ENCODE measurements at places on chromosomes 11 and 22. TPM values are rescaled to one million over a fixed set of nuclear protein-coding genes. Genes with fewer than 3 reads are reported as not detected.
A peak's percentile ranks its signal among the peaks of the same experiment; 100 is the strongest.

The OR52N4 gene
- total RNA-seq, result not detected

DNA sequence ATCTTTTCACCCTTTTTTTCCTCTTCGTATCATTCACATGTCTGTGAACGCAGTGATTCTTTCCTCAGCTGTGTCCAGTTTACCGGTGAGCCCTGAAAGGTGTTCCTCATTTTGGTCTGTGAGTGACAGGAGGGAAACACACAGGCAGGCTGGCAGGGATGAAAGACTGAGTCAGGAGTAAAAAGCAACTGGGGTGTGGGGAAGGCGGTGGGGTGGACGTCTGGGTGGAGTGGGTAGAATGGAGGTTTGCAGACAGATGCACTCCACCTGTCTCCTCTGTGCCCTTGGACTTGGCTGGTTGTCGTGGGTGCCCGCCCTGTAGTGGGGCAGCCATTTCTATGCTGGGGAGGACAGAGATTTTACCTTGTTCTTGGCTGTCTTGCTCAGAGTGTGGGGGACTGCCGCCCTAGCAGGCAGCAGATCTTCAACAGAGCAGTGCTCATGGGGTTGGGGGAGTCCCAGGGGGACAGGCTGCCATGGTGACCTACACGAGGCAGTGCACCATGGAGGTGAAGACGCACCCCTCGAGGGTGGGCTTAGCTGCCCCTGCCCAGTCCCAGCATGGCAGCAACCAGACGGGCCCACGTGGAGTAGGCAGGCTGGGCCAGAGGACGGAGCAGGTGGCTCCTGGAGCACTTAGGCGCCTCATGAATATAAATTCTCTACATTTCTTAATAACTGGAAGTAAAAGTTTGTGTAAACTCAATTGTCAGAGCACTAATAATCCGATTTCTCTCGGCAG lies 603.7 kb downstream of the TBC1D22A start:
- peaks cover 8% of the 10 kb centered on the region for H3K27me3 ChIP-seq
- peak; percentile 20 for DNase-seq
- H3K4me1 ChIP-seq, result no peaks in the 10 kb centered on the region
- no peaks in the 10 kb centered on the region for H3K36me3 ChIP-seq
- H3K4me3 ChIP-seq, result no peak overlapping the region
- H3K27ac ChIP-seq, result no peak overlapping the region

GRCh38 chr11:123268156-123268555 lies 73.1 kb upstream of the CLMP start:
- H3K4me1 ChIP-seq, result no peaks in the 10 kb centered on the region
- no peak overlapping the region for H3K4me3 ChIP-seq
- H3K27ac ChIP-seq, result no peak overlapping the region
- DNase-seq, result no peak

GRCh38 chr11:86047275-86047991 lies 21.5 kb downstream of the PICALM start:
- no peaks in the 10 kb centered on the region for H3K36me3 ChIP-seq
- H3K27me3 ChIP-seq, result no peaks in the 10 kb centered on the region
- H3K27ac ChIP-seq, result no peak overlapping the region
- DNase-seq, result no peak
- H3K4me1 ChIP-seq, result peaks cover 96% of the 10 kb centered on the region

DNA sequence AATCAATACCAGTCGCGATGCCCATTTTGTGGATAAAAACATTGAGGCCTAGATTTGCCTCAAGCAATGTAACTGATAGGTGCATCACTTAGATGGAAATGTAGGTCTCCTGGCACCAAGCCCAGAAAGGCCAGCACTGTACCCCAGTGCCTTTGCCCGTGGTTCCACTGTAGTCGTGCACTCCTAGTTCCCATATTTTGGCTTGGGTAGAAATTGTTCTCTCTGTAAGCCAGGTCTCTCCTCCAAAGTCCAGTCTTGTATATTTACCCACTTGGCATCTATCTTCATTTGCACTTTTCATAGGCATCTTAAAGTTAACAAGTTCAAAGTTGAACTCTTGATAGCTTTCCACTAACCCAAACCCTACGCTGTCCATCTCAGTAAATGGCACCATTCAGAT lies 41.6 kb upstream of the DMC1 start:
- H3K36me3 ChIP-seq, result no peaks in the 10 kb centered on the region
- no peak overlapping the region for H3K27ac ChIP-seq
- no peak overlapping the region for H3K4me3 ChIP-seq
- no peaks in the 10 kb centered on the region for H3K27me3 ChIP-seq
- H3K4me1 ChIP-seq, result no peaks in the 10 kb centered on the region

GRCh38 chr22:46789992-46790391 lies 27.5 kb downstream of the TBC1D22A start:
- H3K27me3 ChIP-seq, result no peaks in the 10 kb centered on the region
- peaks cover 26% of the 10 kb centered on the region for H3K36me3 ChIP-seq
- peak overlapping the region; percentile 73 for H3K27ac ChIP-seq
- DNase-seq, result no peak
- H3K4me1 ChIP-seq, result peaks cover 29% of the 10 kb centered on the region

DNA sequence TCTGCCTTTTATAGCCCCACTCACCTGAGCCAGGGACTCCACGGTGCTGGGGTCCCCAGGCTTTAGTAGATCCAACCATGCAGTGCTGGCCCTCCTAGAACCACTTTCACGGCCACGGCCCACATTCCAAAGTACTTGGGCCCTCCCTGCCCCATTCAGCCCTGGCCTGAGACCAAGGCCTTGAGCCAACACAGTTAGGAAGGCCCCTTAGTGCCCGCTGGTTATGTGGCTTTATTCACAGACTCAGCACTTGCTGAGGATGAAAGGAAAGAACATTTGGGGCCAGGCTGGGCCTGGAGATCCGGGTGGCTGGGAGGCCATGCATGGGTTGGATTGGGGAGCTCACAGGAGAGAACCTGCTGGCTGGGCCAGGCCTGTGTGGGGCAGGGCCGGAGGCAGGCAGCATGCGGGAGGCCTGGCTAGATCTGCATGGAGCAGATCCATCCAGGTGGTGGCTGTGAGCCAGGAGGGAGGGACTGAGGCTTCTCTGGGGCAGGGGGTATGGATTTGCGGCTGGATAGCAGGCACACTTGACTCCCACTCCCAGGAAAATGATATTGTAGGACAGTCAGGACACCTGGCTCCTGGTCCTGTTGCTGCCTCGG lies 12.6 kb downstream of the CHRM1 start:
- peak; percentile 54 for DNase-seq
- H3K4me3 ChIP-seq, result no peak overlapping the region
- H3K36me3 ChIP-seq, result no peaks in the 10 kb centered on the region
- peaks cover 18% of the 10 kb centered on the region for H3K4me1 ChIP-seq
- H3K27ac ChIP-seq, result peak overlapping the region; percentile 70

DNA sequence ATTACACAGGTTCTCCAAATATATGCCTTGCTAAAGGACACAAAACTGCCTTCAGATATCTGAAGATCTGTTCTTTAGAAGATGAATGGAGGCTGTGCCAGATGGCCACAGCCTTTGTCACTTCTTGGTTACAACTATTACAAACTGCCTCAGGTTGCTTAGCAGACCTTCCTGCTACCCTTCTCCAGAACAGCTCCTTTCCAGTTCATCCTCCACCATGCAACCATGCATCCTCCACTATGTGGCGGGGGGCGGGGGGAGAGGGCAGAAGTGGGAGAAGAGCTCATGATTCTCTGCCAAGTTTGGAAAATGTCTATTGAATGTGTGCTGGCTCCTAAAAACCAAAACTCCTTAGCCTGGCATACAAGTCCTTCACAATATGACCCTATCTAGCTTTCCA lies 267.5 kb downstream of the TTC28 start:
- no peak overlapping the region for H3K4me3 ChIP-seq
- no peaks in the 10 kb centered on the region for H3K27me3 ChIP-seq
- H3K27ac ChIP-seq, result no peak overlapping the region
- DNase-seq, result no peak
- no peaks in the 10 kb centered on the region for H3K36me3 ChIP-seq
- no peaks in the 10 kb centered on the region for H3K4me1 ChIP-seq

GRCh38 chr11:79860336-79860735 lies 419.5 kb upstream of the TENM4 start:
- H3K36me3 ChIP-seq, result no peaks in the 10 kb centered on the region
- H3K27me3 ChIP-seq, result no peaks in the 10 kb centered on the region
- H3K27ac ChIP-seq, result no peak overlapping the region
- H3K4me1 ChIP-seq, result no peaks in the 10 kb centered on the region

- no peaks in the 10 kb centered on the region for H3K36me3 ChIP-seq
- H3K4me1 ChIP-seq, result peaks cover 3% of the 10 kb centered on the region
- no peak for DNase-seq
- no peaks in the 10 kb centered on the region for H3K27me3 ChIP-seq
- H3K4me3 ChIP-seq, result no peak overlapping the region
- no peak overlapping the region for H3K27ac ChIP-seq
These were observed 20.4 kb upstream of the LRRC55 start for GRCh38 chr11:57161351-57161750.

- peaks cover 100% of the 10 kb centered on the region for H3K36me3 ChIP-seq
- no peaks in the 10 kb centered on the region for H3K4me1 ChIP-seq
- DNase-seq, result no peak
- H3K27me3 ChIP-seq, result no peaks in the 10 kb centered on the region
- no peak overlapping the region for H3K4me3 ChIP-seq
- peak overlapping the region; percentile 3 for H3K27ac ChIP-seq
These were observed 8.5 kb downstream of the EIF3D start for GRCh38 chr22:36520423-36520822.

The MS4A2 gene
- 7.4 TPM for total RNA-seq

The C22orf23 gene
- total RNA-seq, result not detected

The SCGB1C1 gene
- total RNA-seq, result not detected

DNA sequence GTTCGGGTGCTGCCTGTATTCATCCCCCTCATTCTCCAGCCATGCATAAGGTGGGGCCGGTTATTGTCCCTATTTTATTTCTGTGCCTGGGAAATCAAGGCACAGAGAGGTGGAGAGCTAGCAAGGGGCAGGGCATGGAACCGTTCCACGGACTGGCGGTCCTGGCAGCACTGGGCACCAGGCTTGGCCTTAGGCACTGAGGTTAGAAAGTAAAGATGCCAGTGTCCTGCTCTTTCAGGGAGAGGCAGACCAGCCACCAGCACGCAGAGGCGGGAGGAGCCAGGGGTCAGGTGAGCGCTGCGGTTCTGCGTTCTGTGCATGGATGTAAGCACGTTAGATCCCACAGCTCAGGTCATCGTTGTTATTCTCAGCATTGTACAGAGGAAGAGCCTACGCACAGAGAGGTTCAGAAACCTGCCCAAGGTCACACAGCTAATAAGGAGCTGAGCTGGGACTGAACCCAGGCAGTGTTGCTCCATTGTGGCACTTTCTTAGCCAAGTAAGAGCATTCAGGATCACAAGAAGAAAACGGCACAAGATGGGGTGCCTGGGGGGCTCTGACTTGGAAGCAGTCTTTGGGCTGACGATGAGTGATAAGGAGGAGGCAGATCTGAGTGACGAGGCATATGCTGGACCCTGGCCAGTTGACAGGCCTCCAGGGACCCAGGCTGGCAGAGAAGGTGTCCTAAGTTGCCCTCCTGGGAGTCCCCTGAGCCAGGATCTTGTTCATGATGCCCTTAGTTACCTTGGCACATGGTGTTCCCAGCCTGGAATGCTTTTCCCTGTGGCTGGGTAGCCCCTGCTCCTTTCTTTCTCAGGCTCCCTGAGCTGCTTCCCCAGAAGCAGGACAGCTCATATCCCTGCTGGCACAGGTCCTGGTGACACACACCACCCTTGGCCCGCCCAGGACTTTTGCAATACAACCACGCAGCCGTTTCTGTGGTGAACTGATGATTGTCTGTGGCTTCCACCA lies 41.1 kb downstream of the OSBPL5 start:
- DNase-seq, result no peak
- peaks cover 63% of the 10 kb centered on the region for H3K36me3 ChIP-seq
- peak overlapping the region; percentile 77 for H3K27ac ChIP-seq
- no peaks in the 10 kb centered on the region for H3K27me3 ChIP-seq
- H3K4me3 ChIP-seq, result no peak overlapping the region
- H3K4me1 ChIP-seq, result peaks cover 32% of the 10 kb centered on the region

- no peaks in the 10 kb centered on the region for H3K36me3 ChIP-seq
- H3K4me1 ChIP-seq, result peaks cover 9% of the 10 kb centered on the region
- H3K27me3 ChIP-seq, result no peaks in the 10 kb centered on the region
- no peak overlapping the region for H3K4me3 ChIP-seq
These were observed 171.7 kb downstream of the DBX1 start for GRCh38 chr11:19988598-19988997.

- no peaks in the 10 kb centered on the region for H3K27me3 ChIP-seq
- H3K36me3 ChIP-seq, result no peaks in the 10 kb centered on the region
- H3K4me1 ChIP-seq, result peaks cover 5% of the 10 kb centered on the region
- H3K27ac ChIP-seq, result no peak overlapping the region
These were observed 169.6 kb downstream of the ETS1 start for GRCh38 chr11:128417607-128418324.
